ENCODE measurements at places on chromosomes 3 and 15.

GRCh38 chr3:171229173-171229572 lies 202.7 kb upstream of the SLC2A2 start:
- no peak for DNase-seq

- no peak for DNase-seq
Measured at GRCh38 chr3:10341901-10342398, 21.0 kb upstream of the SEC13 start.

- no peak for DNase-seq
Measured at GRCh38 chr3:188342991-188343732, 189.2 kb downstream of the LPP start.

GRCh38 chr15:63301088-63301487 lies 23.7 kb downstream of the APH1B start:
- no peak for DNase-seq

DNA sequence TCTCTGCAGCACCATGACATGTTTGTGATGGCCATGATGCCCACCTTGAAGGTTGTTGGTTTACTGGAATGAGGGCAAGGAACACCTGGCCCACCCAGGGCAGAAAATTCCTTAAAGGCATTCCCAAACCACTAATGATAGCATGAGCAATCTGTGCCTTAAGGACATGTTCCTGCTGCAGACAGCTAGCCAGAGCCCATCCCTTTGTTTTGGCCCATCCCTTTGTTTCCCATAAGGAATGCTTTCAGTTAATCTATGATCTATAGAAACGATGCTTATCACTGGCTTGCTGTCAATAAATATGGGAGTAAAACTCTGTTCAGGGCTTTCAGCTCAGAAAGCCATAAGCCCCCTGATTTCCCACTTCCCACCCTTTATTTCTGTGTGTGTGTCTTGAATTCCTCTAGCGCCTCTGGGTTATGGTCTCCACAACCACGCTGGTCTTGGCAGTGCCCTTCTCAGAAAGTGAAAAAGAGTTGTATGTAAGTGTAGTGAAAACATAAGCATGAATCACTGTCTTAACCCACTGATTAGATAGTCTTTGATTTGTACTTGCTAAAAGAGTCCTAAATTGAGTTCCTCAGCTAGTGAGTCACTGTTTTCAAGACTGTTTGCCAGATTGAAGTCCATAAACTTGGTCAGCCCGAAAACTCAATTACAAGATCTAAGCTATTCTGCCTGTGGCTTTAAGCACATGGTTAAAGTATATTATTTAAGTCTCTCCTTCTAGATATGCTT lies 19.0 kb upstream of the CCR2 start:
- no peak for DNase-seq

GRCh38 chr3:111890051-111890580 lies 31.1 kb downstream of the PHLDB2 start:
- DNase-seq, result no peak

DNA sequence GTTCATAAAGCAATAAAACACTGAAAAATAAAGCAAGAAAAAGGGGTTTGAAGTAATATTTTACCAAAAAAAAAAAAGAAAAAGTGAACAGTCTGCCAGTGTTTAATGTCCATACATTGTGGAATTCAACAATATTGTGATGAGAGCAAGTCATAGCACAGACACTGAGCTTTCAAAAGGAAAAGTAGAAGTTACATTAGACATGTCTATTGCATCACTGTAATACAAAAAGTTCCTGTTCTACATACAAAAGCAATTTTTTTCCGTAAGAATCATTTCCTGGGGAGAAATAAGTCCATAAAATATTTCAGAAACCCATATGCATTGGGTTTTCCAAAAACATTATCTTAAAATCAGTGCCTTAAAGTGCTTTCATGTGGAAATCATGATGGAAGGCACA lies 11.8 kb upstream of the HDC start:
- no peak for DNase-seq

- DNase-seq, result no peak
Measured at GRCh38 chr3:97389936-97390335, 374.6 kb upstream of the ARL6 start.

- DNase-seq, result no peak
Measured at GRCh38 chr3:46891132-46891531, 13.6 kb downstream of the PTH1R start.

DNA sequence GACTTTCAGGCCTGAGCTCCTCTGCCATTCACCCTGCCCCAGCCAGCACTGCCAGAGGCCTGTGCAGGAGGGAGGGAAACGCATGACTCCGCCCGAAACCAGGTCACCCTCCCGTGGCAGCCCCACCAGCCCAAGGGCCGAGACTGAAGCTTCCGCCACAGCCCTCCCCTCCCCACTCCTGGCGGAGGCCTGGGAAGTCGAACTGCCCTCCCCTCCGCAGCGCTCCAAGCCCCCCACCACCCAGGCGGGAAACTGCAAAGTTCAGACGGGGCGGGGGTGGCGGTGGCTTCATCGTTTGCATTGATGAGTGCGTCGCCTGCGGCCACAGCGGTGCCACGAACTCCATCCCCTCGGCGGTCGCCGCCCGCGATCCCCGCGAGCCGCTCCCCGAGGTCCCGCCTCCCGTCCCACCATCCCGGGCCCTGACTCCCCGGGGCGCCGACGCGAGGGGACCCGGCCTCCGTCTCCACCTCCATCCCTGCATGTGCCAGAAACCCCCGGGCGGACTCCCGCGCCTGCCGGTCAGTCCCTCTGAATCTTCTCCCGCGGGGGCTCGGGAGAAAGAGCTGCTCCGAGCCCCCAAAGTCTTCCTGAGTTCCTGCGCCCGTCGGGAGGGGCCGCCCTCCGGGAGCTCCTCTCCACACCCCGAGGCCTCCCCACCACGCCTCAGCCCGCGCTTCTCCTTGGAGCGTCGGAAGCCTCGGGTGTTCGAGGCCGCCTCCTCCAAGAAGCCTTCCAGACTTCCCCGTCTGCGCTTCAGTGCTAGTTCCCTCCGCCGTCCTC lies 698 bp downstream of the MELTF start:
- no peak for DNase-seq

DNA sequence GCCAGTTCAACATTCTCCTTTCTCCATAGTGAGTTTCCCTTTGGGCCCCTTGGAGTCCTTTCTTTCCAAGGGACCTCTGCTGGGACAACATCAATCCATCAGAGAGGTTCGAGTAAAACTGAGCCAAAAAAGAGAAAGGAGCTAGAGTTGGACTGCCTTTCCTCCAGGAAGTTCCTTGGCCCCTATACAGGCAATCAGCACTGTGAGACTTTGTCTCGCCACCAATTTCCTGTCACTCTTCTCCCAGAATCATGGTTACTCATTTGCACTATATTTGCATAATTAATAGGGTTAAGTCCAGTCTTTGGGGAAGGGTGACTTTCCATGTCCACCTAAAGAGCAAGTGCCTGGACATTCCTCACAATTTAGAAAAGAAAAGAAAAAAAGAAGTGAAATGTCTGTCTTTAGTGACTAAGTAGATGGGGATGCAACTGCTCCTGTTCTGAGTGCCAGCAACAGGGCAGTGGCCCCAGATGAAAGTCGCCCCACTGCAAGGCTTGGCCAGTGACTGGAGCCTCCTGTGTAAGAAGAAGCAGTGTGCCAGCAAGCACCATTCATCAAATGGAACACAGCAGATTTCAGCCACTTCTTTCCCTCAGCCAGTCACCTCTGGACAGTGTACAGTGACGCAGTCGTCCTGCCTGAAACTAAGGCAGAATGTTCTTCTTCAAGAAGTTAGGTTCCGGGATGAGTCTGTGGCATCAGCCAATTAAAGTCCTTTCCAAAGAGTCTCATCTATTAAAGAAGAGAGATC lies 91.6 kb downstream of the FSIP1 start:
- DNase-seq, result no peak

DNA sequence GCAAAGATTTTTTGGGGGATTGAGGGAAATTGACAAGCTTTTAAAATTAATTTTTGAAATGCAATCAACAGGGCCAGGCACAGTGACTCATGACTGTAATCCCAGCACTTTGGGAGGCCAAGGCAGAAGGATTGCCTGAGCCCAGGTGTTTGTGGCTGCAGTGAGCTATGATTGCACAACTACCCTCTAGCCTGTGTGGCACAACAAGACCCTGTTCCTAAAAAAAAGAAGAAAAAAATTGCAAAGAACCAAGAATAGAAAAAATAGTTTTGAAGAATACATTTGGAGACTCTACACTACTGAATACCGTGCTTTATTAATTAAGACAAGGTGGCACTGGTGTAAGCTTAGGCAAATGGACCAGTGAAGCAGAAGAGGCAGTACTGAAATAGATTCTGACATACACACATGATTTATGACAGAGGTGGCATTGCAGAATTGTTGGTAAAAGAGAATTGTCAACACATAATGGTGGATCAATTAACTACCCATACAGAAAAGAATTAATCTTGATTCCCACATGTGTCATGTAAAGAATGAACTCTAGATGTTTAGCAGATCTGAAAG lies 443.3 kb upstream of the ATP11B start:
- DNase-seq, result no peak

DNA sequence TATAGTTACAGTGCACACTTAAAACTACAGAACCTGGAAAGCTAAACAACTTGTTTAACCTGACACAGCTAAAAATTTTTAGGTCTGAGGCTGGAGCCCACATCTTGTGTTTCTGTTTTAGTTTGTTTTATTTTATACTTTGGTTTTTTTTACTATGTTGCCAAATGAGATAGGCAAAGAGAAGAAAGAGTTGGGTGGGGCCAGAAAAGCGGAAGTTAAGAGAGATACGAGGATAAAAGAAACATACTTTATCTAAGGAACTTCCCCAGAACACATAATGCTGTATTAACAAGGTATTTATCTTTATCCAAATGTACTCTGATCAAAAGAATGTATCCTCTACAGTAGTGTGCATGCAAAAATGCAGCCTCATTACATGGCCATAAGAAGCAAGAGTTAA lies 1145.7 kb downstream of the EPHA3 start:
- DNase-seq, result no peak

- DNase-seq, result no peak
Measured at GRCh38 chr3:153596401-153596800, 434.4 kb downstream of the RAP2B start.

DNA sequence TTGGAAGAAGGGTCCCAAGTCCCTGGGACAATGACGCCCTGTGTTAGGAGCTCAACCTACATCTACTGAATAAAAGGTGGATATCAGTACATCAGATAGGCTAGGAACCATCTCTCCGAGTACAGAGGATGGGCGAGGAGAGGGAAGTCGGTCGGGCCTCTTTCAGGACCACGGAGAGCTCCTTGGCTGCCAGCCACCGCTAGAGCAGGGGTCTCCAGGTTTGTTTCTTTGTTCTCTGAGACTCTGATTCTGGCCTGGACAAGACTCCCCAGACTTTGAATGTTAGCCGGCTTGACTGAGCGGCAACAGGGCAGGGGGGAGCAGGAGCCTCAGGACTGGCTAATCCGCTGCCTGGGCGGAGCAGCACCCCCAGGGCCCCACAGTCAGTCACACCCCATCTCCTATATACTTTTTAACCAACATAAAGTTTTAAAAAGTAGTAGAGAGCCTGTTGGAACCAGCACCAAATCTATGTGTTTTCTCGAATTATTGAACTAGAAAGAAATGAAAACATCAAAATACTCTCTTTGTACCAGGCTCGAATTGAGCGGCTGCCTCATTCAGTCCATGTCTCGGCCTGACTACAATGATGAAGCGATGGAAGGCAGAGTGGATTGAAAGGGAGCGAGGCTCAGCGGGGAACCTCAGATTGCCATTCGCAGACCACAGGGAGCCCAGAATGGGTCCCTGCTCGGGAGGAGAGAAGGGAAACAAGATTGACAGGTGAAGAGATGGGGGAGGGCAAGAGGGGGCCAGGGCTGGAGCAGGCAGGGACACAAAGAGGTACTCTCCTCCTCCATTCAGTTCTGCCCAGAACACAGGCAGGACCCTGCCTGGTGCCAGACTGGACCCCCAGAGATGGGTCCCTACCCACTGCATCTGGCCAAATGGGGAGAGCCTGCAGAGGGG lies 131.6 kb downstream of the TPRA1 start:
- no peak for DNase-seq

- no peak for DNase-seq
Measured at GRCh38 chr3:169147238-169148008, 516.1 kb downstream of the MECOM start.

DNA sequence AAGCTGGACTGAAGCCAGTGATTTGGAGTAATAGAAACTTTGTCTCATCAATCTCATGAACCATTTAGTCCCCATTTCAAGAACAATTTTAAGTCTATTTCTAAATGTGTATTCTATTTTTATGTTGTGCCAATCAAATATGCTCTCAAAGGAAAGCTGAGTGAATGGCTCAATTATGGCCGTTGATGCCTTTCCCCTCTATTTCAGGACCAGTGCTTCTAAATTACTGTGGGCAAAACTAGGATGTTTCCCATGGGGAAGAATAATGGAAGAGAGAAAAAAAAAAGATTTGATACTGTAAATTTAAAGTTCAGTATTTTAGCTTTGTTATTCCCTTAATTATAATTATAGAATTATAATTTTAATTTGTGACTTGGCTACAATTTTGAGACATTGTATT lies 110.1 kb downstream of the CADM2 start:
- DNase-seq, result no peak

- DNase-seq, result peak; percentile 30
Measured at GRCh38 chr15:63833021-63833696, 589 bp downstream of the HERC1 start.

DNA sequence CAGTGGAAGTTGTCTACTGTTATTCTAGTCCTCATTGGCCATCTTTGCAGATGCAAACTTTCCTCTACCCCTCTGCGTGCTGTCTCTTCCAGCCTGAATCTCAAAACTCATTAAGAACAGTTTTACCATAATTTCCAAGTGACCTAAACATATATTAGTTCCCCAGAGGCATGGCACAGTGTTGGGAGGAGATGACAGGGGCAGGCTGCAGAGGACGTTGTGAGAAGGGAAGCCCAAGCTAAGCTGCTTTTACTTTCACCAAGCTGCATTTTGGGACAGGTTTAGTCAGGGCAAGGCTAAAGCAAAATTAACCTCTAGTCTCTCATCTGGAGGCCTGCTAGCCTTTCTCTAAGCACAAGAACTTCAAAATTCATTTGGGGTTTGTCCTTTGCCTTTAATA lies 318.6 kb upstream of the SATB1 start:
- no peak for DNase-seq

DNA sequence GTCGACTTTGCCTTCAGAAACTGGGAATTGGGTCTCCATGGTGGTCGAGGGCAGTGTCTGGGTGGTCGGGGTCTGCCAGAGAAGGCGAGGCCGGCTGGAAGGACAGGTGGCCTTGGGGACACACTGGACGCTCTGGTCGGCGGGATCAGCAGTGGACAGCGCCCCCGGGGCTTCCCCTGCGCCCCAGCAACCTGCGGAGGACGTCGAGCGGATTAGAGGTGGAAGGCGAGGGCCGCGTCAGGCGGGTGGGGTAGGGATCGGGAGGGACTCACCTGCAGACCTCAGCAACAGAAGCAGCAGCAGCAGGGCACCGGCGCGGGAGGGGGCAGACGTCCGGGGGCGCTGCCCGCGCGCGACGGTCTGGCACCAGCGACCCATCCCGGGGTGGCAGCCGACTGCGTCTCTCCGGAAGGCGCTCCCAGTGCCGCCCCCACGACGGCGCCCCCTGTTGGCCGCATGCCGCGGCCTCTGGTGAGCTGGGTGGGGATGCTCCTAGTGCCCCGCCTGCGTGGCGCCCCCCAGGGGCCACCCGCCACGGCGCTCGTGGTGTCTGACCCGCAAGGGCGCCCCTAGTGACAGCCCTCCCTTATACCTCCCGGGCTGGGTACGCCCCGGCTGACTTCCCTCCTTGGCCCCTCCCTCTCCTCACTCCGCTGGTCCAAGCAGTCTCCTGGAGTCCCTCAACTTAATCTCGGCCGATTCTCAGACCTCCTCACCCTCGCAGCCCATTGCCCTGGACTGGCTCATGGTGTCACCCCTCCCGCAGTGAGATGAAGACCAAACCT lies at the start of gene PRSS50:
PRSS50 (minus strand) TSS at position 423 of the 785 bp plus-strand sequence; CDS start at position 378, 45 bp downstream.
- DNase-seq, result no peak

Measured in SW 1271 (cell line).